ENCODE measurements at places on chromosomes 7 and 10.

- peak; percentile 37 for DNase-seq
Measured at GRCh38 chr7:105353752-105354328, 34.9 kb downstream of the SRPK2 start.

GRCh38 chr7:97096037-97096436, 21.5 kb upstream of the SDHAF3 start:
- no peak for DNase-seq

GRCh38 chr10:104638861-104639589, 2.1 kb upstream of the SORCS3 start:
- DNase-seq, result no peak

GRCh38 chr7:46291050-46291438, 370.0 kb upstream of the IGFBP3 start:
- no peak for DNase-seq

DNA sequence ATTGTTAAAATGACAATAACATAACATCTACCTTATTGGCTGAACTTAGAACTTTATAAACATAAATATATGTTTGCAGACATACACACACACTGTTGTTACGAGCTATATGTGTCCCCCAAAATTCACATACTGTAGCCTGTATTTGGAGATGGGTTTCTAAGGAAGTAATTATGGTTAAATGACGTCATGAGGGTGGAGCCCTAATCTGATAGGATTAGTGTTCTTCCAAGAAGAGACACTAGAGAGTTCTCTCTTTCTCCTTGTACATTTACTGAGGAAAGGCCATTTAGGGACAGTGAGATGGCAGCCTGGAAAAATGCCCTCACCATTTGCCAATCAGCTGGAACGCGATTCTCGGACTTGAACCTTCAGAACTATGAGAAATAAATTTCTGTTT, 211.7 kb downstream of the SUGCT start:
- DNase-seq, result no peak

GRCh38 chr10:9786576-9786975, 1231.1 kb upstream of the CELF2 start:
- DNase-seq, result no peak

DNA sequence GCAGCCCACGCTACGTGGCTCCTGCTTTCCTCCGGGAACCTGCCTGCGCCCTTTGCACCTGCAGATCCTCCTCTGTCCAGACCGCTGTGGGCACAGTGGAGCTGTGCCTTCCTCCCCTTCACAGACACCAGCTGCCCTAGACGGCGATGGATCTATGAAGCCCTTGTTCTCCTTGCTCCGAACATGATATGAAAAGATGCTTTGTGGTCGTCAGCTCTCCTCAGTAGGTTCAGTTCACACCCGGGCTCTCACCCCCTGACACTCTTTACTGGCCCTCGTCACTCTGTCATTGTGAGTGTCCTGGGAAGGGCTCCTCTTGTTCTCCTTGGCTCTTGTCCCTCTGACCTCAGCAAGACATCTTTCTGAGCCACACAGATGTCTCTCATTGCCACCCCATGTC, 4.2 kb downstream of the ZNF488 start:
- no peak for DNase-seq

GRCh38 chr7:120229084-120229483, 43.9 kb upstream of the KCND2 start:
- DNase-seq, result no peak

GRCh38 chr10:93821051-93821772, 63.5 kb downstream of the LGI1 start:
- DNase-seq, result peak; percentile 80

- DNase-seq, result no peak
Measured at GRCh38 chr10:3446221-3446620, 273.6 kb upstream of the PITRM1 start.

GRCh38 chr10:12401466-12401865, 52.1 kb downstream of the CAMK1D start:
- DNase-seq, result no peak

GRCh38 chr10:16314259-16314658, 122.6 kb upstream of the PTER start:
- DNase-seq, result no peak

GRCh38 chr7:110894111-110894510, 196.8 kb upstream of the LRRN3 start:
- DNase-seq, result no peak

DNA sequence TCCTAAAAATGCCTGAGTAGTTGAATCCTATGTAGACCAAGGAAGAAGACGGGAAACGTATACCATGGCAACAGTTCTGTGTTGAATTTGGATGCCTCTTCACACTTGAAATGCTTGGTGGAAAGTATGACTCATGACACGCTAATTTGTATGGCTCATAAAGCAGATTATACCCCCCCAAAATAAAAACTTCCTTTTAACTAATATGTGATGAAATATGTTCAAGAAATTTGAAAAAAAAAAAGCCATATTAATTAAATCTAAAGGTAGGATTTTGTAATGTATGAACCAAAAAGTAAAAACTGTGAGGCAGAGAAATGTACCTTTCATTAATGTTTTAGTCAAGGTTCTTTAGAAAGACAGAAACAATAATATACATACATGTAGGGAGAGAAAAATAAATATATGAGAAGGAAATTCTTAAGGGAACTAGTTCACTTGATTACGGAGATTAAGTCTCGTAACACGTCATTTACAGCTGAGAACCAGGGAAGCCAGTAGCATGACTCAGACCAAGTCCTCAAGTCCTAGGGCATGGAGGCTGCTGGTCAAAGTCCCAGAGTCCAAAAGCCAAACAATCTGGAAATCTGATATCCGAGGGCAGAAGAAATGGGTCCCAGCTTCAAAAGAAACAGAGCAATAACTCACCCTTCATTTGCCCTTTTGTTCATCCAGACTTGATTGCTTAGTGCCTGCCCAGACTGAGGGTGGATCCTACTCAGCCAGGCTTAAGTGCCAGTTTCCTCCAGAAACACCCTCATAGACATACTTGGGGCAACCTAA, 485.1 kb downstream of the SEMA3D start:
- no peak for DNase-seq

DNA sequence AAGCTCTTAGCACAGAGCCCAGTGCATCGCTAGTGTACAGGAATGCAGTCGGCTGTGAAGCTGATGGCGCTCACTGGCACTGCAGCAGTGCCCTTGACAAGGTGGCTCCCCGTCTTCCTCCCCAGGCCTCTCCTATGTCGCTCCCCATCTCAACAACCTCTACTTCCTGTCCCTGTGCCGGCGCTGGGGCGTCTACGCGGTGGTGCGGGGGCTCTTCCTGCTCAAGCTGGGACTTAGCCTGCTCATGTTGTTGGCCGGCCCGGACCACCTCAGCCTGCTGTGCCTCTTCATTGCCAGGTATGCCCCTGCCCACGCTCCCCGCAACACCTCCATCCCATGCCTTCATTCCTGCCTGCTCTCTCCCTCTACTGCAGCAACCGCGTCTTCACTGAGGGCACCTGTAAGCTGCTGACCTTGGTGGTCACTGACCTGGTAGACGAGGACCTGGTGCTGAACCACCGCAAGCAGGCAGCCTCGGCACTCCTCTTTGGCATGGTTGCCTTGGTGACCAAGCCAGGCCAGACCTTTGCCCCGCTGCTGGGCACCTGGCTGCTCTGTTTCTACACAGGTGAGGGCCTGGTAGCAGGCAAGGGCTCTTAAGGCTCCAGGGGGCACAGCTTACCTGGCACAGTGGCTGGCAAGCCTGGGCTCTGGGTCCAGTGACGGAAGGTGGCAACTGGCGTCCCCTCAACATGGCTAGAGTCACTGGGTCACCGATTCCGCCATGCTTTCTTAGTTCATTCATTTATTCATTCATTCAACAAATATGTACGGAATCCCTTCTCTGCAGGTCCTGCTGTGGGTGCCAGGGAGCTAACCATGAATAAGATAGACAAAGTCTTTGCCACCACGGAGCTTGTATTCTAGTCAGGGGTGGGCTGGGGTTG, 22.3 kb upstream of the C10orf95 start:
- no peak for DNase-seq

- DNase-seq, result no peak
Measured at GRCh38 chr10:104581884-104582601, 59.0 kb upstream of the SORCS3 start.

GRCh38 chr10:119505588-119506315, 36.8 kb downstream of the RGS10 start:
- DNase-seq, result no peak

GRCh38 chr7:74505471-74506324, 52.0 kb downstream of the GTF2IRD1 start:
- DNase-seq, result no peak

DNA sequence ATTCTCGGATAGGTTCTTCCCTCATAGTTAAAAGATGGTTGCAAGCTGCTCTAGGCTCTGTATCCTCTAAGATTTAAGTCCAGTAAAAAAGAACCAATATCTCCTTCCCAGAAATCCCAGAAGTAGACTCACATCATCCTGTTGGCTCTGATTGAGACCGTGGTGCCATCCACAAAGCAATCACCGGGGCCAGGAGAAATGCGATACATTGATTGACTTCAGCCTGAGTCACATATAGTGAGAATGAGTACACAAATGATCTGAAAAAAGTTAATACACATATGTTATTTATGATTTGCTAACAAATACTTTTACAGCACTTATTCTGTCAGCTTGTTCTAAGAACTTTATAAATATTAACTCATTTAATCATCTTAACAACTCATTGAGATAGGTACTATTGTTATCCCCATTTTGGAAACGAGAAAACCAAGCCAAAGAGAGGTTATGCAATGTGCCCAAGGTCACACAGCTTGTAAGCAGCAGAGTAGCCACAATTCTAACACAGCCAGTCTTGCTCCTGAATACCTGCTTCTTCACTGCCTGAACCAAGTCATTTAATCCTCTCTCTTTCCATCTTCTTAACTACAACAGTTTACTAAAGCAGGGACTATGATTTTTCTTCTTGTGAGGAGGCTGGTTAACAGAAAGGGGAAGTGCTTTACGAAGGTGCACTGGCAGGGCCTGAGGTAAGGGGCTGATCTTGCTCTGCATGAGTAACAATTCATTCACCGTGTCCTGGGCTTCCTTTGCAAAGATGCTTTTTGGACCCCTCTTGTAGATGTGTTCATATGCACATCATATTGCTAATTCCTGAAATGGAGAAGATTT, 177.0 kb downstream of the REEP3 start:
- peak; percentile 36 for DNase-seq

DNA sequence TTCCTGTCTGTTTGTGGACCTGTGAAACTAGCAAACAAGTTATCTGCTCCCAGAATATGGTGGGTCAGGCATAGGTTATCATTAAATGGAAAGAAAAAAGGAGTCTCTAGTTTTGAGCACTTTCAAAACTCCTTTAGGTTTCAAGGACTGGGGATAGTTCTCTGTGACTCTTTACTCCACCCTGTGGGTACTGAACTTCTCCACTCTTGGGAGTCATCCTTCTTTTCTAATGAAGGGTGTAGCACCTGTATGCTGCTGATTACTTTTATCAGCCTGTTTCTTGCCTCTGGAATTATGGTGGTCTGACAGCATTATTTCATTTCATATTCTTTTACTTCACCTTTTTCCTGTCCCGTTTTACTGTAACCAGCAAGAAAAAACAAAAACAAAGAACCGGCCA, 6.7 kb downstream of the GNAI1 start:
- no peak for DNase-seq

DNA sequence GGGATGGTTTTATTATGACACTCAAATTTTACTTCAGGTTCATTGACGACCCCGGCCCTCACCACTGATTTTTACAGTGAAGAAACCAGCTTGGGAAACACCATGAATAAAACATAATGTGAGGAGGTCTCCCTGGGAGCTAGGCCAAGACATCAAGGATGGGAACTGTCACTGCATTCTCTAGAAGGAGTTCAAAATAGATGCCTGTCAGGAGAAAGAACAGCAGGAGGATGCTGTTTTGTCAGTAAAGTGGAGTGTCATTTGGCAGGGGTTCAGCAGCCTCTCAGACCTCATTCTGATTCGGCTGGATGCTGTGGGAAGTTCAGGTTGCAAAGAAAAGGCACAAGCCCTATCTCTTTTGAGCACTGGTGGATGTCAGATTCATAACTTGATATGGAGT, 360.3 kb upstream of the C7orf33 start:
- no peak for DNase-seq

DNA sequence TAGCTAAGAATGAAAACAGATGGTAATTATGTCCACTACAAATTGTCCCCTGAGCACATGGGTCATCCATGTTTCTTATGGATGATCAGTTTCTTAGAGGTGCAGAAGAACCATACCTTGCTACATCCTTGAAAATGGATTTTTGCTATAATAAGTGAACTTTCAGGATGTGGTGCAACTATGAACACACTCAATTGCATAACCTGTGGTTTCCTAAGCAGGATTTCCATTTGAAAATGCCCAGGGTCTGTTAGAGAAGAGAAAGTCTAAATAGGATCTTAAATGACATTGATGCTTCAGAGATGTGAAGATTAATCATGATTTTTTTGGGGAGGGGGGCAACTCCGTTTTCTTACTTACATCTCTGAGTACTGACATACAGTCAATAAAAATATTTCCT, 39.6 kb upstream of the CACNB2 start:
- DNase-seq, result peak; percentile 63

DNA sequence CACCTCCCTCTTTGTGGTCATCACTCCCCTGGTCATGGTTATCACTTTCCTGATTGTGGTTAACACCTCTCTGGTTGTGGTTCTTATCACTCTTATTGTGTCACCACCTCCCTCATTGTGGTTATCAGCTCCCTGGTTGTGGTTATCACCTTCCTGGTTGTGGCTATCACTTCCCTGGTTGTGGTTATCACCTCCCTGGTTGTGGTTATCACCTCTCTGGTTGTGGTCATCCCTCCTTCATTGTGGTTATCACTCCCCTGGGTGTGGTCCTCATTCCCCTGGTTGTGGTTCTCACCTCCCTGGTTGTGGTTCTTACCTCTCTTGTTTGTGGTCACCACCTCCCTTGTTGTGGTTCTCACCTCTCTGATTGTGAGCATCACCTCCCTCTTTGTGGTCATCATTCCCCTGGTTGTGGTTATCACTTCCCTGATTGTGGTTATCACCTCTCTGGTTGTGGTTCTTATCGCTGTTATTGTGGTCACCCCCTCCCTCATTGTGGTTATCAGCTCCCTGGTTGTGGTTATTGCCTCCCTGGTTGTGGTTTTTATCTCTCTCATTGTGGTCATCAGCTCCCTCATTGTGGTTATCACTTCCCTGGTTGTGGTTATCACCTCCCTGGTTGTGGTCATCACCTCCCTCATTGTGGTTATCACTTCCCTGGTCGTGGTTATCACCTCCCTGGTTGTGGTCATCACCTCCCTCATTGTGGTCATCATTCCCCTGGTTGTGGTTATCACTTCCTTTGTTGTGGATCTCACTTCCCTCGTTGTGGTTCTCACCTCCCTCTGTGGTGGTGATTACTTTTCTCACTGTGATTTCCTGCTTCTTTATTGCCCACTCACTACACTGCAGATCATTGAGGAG, 106.7 kb downstream of the GPR26 start:
- DNase-seq, result no peak

DNA sequence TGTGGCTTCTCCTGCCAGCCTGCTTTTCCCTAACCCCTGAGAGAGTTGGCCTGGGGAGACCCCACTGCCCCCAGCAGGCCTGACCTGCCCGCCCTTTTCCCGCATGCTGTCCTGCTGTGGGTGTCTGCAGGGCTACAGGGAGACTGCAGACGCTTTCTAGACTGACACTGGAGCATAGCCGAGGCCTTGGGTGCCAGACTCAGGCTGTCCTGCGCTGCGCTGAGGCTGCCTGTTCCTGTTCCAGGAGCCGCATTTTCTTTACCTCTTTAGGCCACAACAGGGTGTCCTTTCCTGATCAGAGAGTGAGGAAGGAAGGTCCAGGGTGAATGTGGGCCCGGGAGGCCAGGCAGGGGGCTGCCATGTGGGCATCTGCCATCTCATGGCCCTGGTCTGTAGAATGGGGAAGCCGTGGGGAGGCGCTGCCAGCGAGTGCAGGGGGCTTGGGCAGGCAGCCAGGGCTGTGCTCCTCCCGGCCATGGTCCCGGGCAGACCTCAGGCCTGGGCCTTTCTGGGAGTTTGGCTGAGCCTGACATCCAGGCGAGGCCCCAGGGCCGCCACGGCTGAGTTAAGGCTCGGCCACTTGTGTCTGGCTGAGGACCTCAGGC, 3.6 kb downstream of the PWWP2B start:
- DNase-seq, result peak; percentile 30
